Progenitor cell of endocrine pancreas (in vitro differentiated cells): ENCODE measurements at places on chromosomes 11 and 22.

DNA sequence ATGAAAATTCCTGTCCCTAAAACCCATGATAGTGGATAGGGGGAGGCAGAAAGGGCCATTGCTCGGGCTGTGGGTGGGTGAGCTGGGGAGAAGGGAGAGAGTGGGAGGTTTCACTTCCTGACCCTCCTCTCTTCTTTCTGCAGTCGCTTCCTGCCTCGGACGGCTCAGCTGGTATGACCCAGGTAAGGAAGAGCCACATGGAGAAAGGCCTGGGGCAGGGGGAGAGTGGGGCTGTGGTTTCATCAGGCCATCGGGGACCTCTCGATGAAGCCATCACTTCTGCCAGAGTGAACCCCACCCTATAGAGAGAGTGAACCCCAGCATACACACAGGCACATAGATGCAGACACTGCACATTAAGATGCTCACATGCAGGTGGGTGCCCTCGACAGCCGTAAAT is 12.6 kb downstream of the CD5 start:
- H3K4me3 ChIP-seq, result no peak overlapping the region
- peaks cover 8% of the 10 kb centered on the region for H3K27me3 ChIP-seq
- H3K27ac ChIP-seq, result no peak overlapping the region
- no peaks in the 10 kb centered on the region for H3K4me1 ChIP-seq

DNA sequence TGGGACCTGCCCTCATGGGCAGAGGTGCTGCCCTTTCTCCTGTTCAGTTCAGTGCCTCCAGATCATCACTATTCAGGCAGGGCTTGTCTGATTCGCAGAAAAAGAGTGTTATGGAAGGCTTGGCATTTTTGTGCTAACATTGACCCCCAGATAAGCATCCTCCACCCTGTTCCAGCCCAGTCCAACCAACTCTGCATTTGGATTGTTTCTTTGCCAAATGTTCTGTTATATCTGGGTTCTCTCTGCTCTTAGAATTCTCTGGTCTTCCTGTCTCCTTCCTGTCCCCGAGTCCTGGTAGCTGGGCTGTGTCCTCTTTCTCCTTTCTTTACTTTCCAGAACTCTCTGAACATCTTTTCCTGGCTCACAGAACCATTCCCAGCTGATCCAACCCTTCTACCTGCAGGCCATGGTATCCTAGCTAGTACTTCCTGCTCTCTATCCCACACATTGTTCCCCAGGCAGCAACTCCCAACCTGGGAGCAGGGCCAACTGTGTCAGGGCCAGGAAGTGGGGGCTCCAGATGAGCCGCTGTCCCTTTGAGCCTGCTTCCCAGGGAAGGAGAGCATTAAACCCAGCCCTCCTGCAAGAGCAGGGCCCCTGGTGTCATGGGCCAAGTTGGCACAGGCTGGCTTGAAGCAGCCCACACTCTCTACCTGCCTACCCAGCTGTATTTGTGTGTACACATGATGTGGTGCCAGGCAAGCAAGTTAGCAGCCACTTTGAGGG is 280.7 kb upstream of the CADM1 start:
- no peak for DNase-seq
- H3K27ac ChIP-seq, result no peak overlapping the region
- H3K36me3 ChIP-seq, result no peaks in the 10 kb centered on the region
- peaks cover 17% of the 10 kb centered on the region for H3K4me1 ChIP-seq
- H3K4me3 ChIP-seq, result no peak overlapping the region

DNA sequence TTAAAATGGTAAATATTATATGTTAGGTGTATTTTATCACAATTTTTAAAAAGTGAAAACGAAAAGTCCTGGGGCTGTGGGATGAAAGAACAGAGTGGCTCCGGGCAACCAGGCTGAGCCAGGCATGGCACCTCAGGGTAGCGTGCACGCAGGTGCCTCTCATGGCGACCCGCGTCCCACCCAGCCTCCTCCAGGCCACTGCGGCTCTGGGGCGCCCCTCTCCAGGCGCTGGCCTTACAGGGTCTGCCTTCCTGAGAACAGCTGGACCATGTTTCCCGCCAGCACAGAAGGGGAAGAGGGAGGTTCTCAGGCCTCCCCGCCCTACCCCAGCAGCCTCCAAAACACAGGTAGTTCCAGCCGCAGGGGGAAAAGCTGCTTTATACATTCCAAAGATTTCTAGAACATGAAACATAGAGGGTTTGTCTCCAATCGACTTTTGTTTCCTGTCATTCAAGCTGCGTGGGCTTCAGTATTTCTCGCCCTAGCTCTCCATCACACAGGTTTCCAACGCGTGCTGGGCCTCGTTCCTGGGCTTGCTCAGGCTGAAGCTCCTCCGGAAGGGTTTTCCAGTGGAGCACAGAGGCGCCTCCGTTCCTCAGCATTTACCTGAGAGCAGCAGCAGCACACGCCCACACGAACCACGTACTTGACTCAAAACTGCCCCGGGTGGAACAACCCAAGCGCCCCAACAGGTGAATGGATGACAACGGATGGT is 10.5 kb downstream of the EHD1 start:
- H3K27me3 ChIP-seq, result no peaks in the 10 kb centered on the region
- H3K27ac ChIP-seq, result no peak overlapping the region
- DNase-seq, result no peak
- H3K4me3 ChIP-seq, result no peak overlapping the region
- peaks cover 25% of the 10 kb centered on the region for H3K4me1 ChIP-seq

GRCh38 chr22:30809086-30809485 is 114.4 kb downstream of the OSBP2 start:
- H3K36me3 ChIP-seq, result no peaks in the 10 kb centered on the region
- peaks cover 31% of the 10 kb centered on the region for H3K27me3 ChIP-seq
- no peak overlapping the region for H3K4me3 ChIP-seq
- H3K27ac ChIP-seq, result no peak overlapping the region
- no peak for DNase-seq
